ENCODE measurements at places on chromosomes 3 and 15. TPM values are rescaled to one million over a fixed set of nuclear protein-coding genes. Genes with fewer than 3 reads are reported as not detected.
A peak's percentile ranks its signal among the peaks of the same experiment; 100 is the strongest.

DNA sequence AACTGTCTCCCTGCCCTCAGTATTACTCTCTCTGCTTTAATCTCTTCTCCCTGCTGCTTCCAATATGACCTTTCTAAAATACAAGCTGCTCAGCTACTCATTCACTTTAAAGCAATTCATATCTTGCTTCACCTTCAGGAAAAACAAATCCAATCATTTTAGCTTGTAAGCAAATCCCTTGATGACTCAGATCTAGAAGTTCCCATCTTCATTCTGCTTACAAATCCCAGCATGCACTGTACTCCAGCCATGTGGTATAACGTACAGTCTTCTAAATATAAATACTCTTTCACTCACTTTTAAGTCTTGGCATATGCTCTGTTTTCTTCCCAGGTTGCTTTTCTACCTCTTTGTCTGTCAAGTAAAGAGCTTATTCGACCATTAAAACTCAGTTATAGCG is 1009.1 kb upstream of the SEMA6D start:
- DNase-seq = no peak

- DNase-seq = no peak
These were observed 28.7 kb upstream of the DAZL start for GRCh38 chr3:16633948-16634347.

- no peak for DNase-seq
These were observed 93.7 kb downstream of the FBLN2 start for GRCh38 chr3:13642597-13642996.

- DNase-seq = no peak
These were observed 66.0 kb downstream of the GPR156 start for GRCh38 chr3:120218981-120219380.

- no peak for DNase-seq
These were observed 96.3 kb downstream of the NUP210 start for GRCh38 chr3:13323822-13324221.

DNA sequence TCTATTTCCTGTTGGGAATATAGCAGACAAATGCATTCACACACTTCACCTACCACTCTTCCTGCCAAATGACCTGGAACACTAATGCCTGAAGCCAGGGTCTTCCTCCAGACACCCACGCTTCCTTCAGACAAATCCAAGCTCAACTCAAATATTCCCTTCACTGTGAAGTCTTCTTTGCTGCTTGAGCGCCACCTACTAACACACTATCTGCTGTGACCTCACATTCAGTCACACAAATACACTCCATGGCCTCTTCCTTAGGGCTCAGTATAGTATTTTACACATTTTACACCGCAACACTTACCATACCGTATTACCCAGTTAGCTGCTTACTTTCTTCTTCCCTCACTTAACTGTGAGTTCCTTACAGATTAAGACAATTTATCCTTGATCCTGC is 149.4 kb downstream of the SHOX2 start:
- DNase-seq = no peak

DNA sequence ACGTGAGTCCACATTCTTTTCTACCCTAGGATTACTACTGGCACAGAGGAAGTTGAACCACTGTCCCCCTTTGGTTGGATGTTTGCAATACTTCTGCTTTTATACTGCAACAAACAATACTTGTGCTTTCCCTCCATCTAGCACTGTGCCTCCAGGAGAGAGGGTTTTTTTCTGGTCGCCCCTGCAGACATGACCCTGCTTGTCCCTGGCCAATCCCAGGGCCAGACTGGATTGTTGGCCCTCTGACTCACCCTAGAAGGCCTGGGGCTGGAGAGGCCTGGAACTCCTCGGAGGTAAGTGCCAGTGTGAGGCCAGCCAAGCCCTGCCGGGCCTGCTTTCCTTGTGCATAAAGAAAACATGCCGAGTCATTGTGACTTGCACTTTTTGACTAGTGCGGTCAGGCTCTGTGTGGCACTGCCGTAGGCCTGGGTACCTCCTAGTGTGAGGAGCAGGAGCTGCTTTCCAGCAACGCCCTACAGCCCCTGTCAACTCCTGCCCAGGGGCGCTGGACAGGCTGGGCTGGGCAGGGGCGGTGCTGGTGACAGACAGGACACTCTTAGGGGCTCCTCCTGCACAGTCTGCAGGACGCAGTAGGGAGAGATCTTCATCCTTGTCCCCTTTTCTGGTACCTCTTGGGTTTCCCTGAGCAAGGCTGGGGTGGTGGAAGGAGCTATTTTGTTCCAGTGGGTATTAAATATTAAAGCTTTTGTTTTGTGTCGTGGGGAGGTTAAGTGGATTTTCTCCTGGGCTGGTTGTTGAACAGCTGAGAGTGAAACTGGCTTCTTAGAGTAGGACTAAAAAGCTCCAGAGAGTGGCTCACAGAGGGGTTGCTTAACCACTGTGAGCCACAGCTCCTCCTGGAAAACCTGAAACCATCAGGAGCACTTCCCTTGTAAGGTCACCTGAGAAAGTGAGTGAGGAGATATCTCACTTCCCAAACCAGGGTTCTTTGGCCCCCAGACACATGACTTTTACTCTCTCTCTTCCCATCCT is 14.4 kb upstream of the TKT start:
- DNase-seq = peak; percentile 95

DNA sequence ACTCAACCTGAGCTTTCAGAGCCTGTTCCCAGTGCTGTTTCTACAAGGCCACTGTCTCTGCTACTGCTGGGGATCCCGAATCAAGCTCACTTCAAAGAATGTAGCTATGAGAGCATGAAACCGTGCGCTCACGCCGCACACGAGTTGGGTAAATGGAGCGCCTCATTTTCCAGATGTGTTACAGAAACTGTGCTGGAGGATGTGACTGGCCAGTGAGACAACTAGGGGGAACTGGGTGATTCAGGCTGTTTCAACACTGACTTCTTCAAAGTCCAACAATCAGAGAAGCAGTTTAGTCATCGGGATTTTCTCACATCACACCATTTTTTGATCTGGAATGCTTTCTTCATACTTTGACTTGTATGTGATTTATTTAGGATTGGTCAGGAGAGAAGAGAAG is 3.5 kb downstream of the ZNF710 start:
- DNase-seq = peak; percentile 46

DNA sequence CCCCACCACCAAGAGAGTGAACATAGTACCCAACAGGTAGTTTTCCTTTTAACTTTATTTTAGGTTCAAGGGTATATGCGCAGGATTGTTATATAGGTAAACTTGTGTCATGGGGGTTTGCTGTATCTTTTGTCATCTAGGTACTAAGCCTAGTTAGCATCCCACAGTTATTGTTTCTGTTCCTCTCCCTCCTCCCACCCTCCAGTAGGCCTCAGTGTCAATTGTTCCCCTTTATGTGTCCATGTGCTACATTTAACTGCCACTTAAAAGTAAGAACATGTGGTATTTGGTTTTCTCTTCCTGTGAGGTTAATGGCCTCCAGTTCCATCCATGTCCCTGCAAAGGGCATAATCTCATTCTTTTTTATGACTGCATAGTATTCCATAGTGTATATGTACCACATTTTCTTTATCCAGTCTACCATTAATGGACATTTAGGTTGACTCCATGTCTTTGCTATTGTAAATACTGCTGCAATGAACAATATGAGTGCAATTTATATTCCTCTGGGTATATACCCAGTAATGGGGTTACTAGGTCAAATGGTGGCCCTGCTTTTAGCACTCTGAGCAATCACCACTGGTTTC is 66.2 kb downstream of the ST3GAL6 start:
- DNase-seq = no peak

- peak; percentile 70 for DNase-seq
These were observed 801 bp downstream of the ARHGAP31 start for GRCh38 chr3:119294696-119295671.

- DNase-seq = no peak
These were observed 17.5 kb upstream of the ARHGAP31 start for GRCh38 chr3:119276680-119277079.

GRCh38 chr3:178112134-178112533 is 424.1 kb upstream of the KCNMB2 start:
- no peak for DNase-seq

- no peak for DNase-seq
These were observed 10.7 kb upstream of the CSTA start for GRCh38 chr3:122314228-122314876.

DNA sequence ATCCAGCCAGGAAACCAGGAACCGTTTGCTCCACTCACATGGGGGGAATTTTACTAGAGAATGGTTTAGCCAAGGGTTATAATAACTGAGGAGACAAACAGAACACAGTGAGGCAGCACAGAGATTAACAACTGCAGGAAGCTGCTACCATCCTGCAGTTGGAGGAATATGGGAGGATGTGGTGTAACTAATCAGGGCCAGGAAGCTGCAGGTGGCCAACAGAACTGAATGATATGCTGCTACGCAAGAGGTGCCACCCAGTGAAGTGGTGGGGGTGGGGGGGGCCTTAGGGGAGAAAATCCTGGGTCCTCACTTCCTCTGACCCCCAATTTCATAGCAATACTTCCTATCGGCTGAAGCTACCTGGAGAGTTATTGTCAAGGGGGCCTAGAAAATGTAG is 306.4 kb upstream of the STT3B start:
- DNase-seq = no peak

GRCh38 chr3:71397046-71397445 is 186.5 kb downstream of the FOXP1 start:
- DNase-seq = no peak

DNA sequence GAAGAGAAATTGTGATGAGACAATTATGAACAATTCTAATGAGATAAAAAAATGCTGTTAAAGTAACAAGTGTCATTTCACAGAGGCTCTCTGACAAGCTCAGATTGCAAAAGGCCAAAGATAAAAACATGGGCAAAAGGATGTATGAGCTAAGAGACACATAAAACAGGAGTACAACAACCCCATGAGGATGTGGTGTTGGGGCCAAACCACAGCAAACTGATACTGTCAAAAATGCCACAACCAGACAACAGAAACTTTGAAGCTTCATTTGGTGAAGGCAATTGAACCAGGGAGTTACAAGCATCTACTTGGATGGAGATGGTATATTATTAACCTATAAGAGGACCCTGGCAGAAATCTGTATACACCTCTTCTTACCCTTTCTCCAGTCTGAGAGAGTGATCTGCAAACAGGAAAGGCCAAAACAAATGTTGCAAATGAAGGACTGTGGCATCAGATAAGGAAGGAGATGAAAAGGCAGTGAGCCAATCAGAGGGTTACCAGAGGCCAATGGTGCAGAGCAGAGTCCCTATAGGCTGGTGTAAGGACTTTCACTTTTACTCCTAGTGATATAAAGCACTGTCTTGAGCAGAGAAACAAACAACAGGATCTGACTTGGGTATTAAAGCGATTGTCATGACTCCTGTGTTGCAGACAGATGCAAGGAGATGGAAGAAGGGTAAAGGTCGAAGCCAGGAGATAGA is 659.0 kb downstream of the NTRK3 start:
- no peak for DNase-seq

DNA sequence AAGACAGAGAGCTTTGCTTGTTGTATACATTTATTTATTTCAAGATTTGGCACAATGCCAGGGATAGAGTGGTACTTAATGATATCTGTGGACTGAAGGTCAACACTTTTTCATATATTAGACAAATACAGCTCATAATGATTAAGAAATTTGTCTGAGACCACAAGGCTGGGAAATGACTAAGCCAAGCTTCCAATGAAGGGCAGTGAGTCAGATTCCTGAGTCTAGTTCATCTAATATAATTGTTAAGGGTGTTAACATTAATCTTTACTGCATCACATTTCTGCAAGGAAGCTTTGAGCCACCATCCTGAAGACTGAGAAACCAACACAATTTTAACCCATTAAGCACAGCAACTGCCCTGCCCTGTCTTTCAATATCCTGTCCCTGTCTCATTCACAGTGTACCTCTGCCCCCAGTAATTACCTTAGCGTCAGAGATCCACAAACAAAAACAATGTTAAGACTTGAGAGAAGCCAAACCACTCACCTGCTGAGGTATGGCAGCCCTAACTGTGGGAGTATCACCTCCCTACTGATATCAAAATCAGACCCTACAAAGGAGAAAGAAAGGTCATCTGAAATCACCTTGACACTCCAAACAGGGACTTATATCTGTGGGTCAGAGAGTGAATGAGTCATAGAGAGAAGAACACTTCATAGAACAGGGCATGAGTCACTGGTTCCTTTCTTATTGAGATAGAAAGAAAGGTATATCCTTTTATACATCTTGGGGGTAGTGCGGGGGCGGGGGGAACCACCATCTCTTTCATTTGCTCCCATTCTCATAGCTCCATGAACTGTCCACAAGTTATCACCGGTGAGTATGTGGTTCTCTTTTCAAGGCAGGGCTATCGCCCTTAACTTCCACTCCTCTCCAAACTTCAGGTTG is 74.7 kb downstream of the MAGI1 start:
- DNase-seq = no peak

Gene GOLGA8G
- not detected for total RNA-seq

Gene ARID3B
- 3.8 TPM for total RNA-seq

Gene VGLL3
- 9.5 TPM for total RNA-seq

Gene P2RY14
- total RNA-seq = 0.39 TPM

Gene PFN2
- total RNA-seq = 64.9 TPM

Gene USP8
- total RNA-seq = 43.4 TPM

Gene ZNF502
- 3.5 TPM for total RNA-seq

Gene ARGFX
- total RNA-seq = not detected

Gene KLF15
- 28.8 TPM for total RNA-seq
